ENCODE measurements at places on chromosomes 16 and 17.

DNA sequence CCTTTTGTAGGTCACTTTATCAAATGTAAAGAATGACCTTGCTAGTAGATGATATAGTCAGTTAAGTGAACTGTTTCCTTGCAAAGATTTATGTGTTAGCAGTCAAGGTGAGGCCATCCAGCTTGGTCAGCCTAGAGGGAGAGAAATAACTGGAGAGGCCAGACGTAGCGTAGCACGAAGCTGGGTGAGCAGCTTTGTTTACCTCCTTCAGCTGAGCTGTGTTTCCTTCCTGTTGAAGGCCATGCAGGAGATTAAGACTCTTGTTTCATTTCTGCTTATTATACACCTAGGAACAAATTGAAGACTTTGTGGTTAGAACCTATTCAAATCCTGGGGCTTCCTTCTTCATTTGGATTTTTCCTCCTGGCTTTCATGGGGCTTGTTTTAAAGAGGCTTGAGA, 267.1 kb downstream of the PHKB start:
- DNase-seq = peak; percentile 33

GRCh38 chr16:10266809-10267208, 84.6 kb upstream of the GRIN2A start:
- DNase-seq = no peak

DNA sequence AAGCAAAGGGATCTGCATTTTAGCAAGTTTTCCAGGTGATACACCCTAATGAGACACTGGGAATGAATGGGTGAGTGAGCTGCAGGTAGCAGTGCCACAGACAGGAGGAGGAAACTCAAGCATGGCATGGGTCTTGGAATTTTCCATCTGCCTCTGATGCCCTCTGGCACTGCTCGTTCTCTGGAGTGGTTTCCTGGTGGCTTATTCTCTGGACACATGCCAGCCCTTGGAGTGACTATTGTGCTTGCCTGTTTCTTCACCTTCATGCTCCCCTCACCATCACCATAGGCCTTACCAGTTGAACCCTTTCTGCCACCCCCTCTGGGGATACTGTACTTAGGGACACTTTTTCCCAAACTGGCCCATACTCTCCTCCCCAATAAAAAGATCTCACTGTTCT, 1.6 kb downstream of the COASY start:
- no peak for DNase-seq

GRCh38 chr16:66262253-66263167, 104.0 kb upstream of the CDH5 start:
- peak; percentile 91 for DNase-seq

DNA sequence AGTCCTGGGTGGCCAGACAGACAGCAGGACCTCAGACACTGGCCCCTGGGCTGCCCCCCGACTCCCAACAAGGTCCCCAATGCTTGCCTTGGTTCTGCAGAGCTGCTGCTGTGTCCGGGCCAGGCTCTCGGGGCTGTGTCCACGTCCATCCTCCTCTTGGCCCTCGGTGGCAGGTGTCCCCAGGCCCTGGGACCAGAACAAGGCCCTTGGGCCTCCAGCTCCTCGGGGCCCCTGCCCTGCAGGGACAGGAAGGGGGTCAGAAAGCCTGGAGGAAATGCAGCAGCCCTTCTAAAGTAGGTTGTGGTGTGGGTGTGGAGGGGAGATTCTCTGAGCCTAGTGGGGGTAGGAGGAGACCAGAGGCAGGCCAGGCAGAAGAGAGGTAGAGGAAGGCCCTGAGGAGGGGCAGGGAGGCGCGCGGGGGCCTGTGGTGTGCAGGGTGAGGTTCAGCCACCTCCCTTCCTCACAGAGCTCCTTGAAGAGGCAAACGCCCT, 2.5 kb upstream of the AXIN1 start:
- DNase-seq = no peak

DNA sequence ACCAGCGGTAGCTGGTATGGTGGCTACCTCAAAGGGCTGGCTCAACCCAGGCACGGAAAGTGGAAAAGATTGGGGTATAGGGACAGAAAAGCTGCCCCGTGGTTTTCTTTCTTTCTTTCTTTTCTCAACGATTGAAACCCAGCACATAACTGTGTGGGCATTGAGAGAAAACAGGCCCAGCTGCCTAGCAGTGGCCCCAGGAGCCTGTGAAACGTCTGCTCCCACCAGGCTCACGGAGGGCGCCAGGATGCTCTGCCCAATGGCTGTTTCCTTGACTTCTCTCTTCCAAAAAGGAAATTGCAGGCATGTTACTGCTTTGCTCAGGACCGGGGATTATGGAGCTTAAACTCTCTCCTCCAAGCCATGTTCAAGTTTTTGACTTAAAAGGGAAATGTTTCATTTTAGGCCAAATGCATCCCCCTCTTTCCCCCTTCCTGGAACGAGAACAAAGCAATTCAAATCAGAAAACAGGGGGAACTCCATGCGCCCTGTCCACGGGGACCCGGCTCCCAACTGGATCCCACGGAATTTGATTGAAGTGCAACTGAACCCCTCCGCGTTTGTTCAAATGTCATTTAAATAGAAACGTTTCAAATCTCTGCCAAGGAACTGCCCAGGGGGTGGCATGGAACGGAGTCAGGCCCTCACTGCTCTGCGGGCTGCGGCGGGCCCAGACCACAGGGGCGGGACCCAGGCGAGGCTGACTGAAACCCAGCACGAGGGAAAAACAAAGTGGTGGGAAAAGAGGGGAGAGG, 133.5 kb downstream of the RGS9 start:
- DNase-seq = no peak

- peak; percentile 11 for DNase-seq
Observed at GRCh38 chr17:46732754-46733398, 85.6 kb downstream of the WNT3 start.

DNA sequence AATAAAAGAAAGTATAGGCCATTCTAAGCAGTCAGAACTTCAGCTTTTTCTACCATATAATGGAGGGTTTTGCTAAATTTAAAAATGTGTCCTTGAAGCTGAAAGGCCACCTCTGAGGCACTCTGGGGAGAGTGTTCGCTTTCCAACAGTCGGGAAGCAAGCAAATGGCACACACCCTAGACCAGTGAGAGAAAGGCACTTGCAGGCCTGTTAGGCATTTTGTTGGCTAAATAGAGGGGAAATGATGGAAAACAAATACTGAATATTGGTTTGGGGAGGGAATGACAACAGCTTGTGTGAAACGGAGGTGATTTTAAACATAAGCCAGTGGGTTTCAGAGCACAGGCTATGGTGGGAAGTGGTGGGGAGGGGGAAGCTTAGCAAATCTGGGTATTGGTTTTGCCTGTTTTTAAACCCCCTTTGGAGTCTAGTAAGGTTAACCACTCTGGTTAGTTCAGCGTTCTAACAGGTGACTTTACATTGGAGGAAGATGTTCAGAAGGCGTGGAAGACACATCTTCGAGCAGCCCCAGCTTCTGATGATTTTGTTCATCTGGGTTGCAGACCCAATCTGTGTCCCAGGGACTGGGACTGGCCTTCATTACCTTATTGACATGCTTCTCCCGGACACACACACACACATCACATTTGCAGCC, 90.5 kb downstream of the PRKCA start:
- no peak for DNase-seq

GRCh38 chr17:29870836-29871465, 59.1 kb downstream of the SSH2 start:
- DNase-seq = no peak

DNA sequence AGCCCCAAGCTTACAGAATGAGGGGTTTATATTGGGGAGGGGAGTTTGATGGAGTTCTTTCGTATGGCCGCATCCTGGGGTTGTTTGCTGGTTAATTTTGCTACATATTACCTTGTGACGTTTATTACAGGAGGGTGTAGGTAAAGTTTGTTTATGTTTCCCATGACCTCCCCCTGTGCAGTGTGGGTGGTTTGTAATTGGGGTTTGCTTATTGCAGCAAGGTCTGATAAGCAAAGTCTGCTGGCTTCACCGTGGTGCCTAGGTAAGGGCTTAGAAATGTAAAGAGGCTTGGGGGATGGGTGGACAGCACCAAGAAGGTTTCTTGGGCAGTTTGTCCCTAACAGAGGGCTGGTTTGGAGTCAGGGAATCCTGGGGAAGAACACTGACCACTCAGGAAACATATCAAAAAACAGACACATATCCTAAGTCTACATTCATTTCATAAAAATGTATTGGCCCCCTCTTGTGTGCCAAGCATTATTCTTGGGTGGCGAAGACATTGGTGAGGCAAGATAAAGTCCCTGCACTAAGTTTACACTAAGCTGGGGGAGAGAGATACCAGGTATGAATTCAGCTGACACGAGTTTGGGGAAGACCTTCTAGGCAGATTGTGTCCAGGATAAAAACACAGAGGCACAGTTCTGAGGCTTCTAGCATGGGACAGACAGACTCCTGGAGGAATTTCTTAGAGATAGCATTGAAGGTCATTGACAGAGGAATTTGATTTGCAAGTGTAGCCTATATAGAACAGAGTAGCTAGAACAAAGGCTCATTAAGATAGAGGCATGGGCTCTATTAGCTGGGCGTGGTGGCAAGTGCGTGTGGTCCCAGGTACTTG, 9.5 kb downstream of the ZNF764 start:
- DNase-seq = no peak

- no peak for DNase-seq
Observed at GRCh38 chr16:72727565-72727964, 320.4 kb downstream of the ZFHX3 start.

DNA sequence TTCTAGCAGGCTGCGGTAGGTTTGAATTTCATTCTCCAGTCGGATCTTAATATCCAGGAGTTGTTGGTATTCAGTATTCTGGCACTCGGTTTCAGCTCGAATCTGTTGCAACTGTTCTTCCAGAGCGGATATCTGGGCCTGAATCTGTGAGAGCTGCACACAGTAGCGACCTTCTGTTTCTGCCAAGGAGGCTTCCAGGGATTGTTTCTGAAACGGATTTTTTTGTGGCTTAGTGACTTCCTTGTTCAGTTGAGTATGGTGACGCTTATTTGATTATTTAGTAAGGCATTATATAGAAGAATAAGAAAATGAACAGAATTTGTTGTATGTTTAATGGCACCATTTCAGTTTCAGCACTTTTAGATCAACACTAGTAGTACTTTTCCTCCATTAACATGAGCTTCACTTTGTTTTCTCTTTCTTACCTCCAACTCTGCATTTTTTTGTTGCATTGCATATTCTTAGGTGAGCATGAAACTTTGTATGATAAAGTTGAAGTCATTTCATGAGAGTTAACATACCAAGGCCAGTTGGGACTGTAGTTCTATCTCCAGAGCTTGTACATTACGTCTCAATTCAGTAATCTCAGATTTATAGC, 2.8 kb downstream of the KRT10 start:
- DNase-seq = peak; percentile 12

DNA sequence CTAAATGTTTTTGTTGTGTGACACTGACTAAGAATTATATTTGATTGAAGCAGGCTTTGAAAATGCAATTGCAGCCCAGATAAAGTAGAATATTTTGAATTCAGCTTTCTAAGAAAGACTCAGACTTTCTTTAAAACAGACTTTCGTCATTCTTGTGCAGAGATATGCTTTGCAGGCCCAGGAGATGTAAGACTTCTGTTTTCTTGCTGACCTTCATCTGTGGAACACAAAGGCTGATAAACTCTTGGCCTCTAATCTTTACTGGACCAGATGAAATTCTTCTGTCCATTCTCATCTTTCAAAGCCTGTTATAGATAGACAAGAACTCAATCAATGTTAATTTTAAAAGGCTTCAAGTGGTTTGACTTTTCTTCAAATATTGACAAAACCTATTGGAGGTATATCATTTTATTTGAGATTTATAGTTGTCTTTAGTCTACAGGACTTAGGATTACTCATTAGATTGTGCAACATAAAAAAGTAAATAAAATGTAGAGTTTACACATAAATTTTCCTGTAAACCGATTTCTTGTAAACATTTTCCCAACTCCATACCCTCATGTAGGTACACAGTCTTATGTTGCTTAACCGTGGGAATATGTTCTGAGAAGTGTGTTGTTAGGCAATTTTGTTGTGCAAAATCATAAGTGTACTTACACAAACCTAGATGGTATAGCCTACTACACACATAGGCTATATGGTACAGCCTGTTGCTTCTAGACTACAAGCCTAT, 94.2 kb downstream of the MAP2K4 start:
- no peak for DNase-seq

- DNase-seq = no peak
Observed at GRCh38 chr17:63675607-63676546, 24.0 kb downstream of the LIMD2 start.

- DNase-seq = no peak
Observed at GRCh38 chr17:80990921-80991644, 558 bp upstream of the CHMP6 start.

DNA sequence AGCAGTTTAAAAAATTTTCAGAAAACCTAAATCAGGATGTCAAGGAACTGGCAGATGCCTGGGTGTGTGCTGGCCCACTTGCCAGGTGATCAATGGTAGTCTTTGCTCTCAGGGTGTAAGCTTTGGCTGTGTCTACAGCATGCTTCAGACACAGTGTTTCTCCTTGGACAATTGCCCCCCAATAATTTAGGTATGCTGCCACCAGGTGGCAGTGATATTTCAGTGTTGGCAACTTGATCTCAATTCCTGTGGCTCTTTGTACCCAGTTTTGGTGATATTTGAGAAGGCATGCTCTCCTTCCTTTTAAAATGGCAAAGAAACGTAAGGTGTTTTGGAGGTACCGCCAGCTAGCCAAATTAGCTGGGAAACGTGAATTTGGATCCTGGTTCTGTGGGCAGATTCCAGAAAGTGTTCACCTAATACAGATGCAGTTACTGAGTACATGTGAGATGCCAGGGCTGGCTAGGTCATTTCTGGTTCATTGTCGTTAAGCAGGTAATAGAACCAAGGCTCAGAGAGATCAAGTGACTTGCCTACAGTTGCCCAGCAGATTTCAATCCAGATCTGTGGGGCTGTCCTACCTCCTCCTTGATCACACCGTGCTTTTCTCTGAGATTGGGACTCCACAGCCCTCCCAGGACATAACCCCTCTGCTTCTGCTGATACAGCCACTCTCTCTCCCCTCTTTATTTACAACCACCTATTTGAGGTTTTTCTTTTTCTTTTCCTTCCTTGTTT, 155.6 kb upstream of the PLCG2 start:
- peak; percentile 55 for DNase-seq

- no peak for DNase-seq
Observed at GRCh38 chr16:47061204-47061603, 82.5 kb downstream of the NETO2 start.

- no peak for DNase-seq
Observed at GRCh38 chr16:86663685-86664521, 85.6 kb downstream of the FOXL1 start.

- DNase-seq = no peak
Observed at GRCh38 chr16:81041696-81042095, 6.1 kb downstream of the ATMIN start.

- DNase-seq = no peak
Observed at GRCh38 chr17:74779948-74780400, 3.8 kb upstream of the NAT9 start.

DNA sequence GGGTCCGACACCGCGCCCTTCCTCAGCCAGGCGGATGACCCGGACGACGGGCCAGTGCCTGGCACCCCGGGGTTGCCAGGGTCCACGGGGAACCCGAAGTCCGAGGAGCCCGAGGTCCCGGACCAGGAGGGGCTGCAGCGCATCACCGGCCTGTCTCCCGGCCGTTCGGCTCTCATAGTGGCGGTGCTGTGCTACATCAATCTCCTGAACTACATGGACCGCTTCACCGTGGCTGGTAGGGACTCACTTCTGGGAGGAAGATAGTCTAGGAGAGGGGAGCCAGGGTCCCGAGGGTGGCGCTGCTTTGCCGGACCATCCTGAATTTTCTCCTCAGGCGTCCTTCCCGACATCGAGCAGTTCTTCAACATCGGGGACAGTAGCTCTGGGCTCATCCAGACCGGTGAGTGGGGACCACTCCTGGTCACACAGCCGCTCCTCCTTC, 601 bp downstream of the SPNS1 start:
- DNase-seq = no peak

GRCh38 chr17:45768000-45768399, 16.1 kb upstream of the CRHR1 start:
- no peak for DNase-seq

GRCh38 chr17:62968445-62968923, 2.4 kb downstream of the TANC2 start:
- peak; percentile 94 for DNase-seq
